ENCODE measurements at places on chromosomes 6 and 20. TPM values are rescaled to one million over a fixed set of nuclear protein-coding genes. Genes with fewer than 3 reads are reported as not detected.

- no peak for DNase-seq
Measured at GRCh38 chr20:37042986-37043972, 52.5 kb downstream of the RBL1 start.

SYNGAP1 gene
- 94.2 TPM for total RNA-seq

BANF2 gene
- not detected for total RNA-seq

DNA sequence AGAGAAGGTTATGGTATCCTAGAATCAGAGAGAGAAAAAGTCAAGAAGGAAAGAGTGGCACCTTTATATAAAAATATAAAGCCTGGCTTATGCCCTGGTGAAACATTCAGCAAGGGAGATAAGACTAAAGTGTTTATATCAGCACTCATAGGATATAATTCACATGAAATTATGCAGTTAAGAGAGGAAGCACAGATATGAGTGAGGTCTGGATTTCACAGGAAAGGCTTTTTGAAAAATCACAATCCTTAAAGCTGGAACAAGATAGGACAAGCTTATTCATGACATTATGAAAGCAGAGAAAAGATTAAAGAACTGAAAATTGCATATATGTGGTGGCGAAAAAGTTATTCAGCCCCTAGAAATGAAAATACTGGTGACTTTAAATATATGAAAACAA lies 181.2 kb upstream of the FLRT3 start:
- DNase-seq = no peak

GRCh38 chr6:110298411-110298810 lies 59.7 kb downstream of the METTL24 start:
- no peak for DNase-seq

- no peak for DNase-seq
Measured at GRCh38 chr6:52953911-52954839, 40.9 kb downstream of the GSTA4 start.

DNA sequence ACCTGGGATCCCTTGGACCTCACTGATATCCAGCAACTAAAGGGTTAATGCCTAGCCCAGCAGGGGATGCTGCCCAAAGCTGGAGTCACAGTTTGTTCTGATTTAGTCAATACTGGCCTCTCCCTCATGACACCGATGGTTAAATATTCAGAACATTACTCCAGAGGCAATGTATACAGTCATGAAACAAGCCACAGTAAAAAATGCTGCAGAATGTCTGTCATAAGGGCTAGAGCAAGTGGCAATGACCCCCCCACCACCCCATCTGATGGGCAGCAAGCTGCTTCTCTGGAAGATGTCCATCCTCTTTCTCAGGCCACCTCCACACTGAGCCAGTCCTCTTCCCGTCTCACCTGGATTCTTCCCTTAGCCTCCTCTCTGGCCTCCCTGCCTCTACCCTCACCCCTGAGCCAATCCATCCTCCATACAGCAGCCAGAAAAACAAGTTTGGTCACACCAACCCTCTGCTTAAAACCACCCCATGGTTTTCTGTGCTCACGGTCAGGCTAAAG lies 99.0 kb upstream of the KCNG1 start:
- DNase-seq = peak; percentile 73

GRCh38 chr6:17116117-17116440 lies 14.2 kb downstream of the STMND1 start:
- no peak for DNase-seq
